Kidney tubule cell (primary cell): ENCODE measurements at places on chromosomes 5 and 9.

- no peak for DNase-seq
Observed at GRCh38 chr9:78273761-78274160, 23.2 kb upstream of the PSAT1 start.

DNA sequence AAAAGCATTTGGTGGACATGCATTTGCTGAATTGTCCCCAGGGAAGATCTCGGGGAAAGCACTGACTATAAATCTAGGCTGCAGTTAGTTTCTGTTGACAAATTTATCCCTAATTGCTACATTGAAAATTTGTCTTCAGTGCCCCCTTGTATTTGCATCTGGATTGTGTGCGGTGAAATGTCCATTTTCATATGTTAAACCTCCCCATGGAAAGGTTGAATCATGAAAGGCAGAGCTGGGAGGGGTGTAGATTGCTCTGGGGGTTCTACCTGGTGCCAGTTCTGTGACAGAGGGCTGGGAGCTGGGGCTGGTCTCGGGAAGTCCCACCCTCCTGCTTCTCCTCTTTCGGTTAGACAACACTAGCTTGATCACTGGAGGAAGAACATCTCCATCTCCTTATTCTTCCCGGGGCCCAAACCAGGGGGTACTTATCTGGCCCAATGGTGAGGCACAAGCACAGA is 101.9 kb downstream of the GADD45G start:
- DNase-seq, result no peak

- peak; percentile 40 for DNase-seq
Observed at GRCh38 chr5:38452201-38452600, 104.2 kb downstream of the LIFR start.

DNA sequence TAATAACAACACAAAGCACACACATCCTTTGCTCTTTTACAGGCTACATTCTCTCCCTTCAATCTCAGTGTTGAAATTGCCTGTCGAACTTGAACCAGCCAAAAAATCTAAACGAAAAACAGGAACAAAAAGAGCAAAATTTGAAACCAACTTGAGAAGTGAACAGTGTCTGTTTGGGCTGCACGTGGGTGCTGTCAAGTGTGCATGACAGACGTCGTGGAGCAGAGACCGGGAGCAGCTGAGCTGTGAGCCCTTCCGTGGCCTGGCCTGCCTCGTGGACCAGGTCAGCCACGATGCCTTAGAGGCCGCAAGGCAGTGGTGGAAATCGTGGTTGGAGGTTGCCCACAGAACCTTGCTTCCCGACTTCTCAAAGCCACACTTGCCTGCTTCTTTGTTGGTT is 34.8 kb upstream of the DENND1A start:
- DNase-seq, result no peak

- DNase-seq, result peak; percentile 65
Observed at GRCh38 chr5:168706655-168707069, 127.5 kb upstream of the PANK3 start.

GRCh38 chr5:136094189-136094912 is 38.3 kb upstream of the SMAD5 start:
- DNase-seq, result no peak
